ENCODE measurements at places on chromosomes 16 and 17.

GRCh38 chr17:68865584-68865983 lies 89.6 kb downstream of the ABCA8 start:
- H3K27ac ChIP-seq, result no peak overlapping the region
- no peaks in the 10 kb centered on the region for H3K27me3 ChIP-seq
- no peak for DNase-seq
- H3K4me3 ChIP-seq, result no peak overlapping the region
- no peaks in the 10 kb centered on the region for H3K4me1 ChIP-seq
- no peaks in the 10 kb centered on the region for H3K36me3 ChIP-seq

DNA sequence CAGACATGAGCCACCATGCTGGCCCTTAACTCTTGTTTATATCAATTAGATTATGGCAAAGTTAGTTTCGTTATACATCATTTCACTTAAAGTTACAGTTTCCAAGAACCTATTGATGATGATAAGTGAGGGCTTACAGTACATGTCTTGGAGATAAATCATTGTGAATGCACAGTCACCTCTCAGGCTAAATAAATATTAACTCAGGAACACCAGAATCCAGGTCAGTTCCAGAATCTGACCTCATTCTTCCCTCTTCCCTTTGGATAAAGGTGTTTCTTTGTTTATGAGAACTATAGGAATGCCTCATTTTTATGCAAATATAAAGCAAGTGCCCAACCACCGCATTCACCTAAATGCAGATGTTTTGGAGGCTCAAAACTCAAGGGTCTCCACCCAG lies 48.4 kb upstream of the CRYM start:
- no peak overlapping the region for H3K4me3 ChIP-seq
- no peaks in the 10 kb centered on the region for H3K4me1 ChIP-seq
- H3K27ac ChIP-seq, result no peak overlapping the region
- DNase-seq, result no peak

- H3K36me3 ChIP-seq, result no peaks in the 10 kb centered on the region
- no peak overlapping the region for H3K4me3 ChIP-seq
- no peaks in the 10 kb centered on the region for H3K27me3 ChIP-seq
- no peak for DNase-seq
- no peak overlapping the region for H3K27ac ChIP-seq
Measured at GRCh38 chr17:65572581-65573281, 11.3 kb upstream of the AXIN2 start.

- H3K27me3 ChIP-seq, result peaks cover 31% of the 10 kb centered on the region
- peak; percentile 97 for DNase-seq
- H3K4me3 ChIP-seq, result peak within 1 kb of the TSS; percentile 46
- H3K27ac ChIP-seq, result peak within 1 kb of the TSS; percentile 93
- no peaks in the 10 kb centered on the region for H3K36me3 ChIP-seq
- peaks cover 66% of the 10 kb centered on the region for H3K4me1 ChIP-seq
Measured at GRCh38 chr17:2054512-2055291, at the start of gene HIC1. Gene HIC1, plus strand, starts transcription at chr17:2055103. Its CDS starts 1,588 bp downstream, at chr17:2056691.

GRCh38 chr16:80047842-80048241 lies 447.3 kb upstream of the MAF start:
- no peak overlapping the region for H3K4me3 ChIP-seq
- H3K4me1 ChIP-seq, result no peaks in the 10 kb centered on the region
- no peak overlapping the region for H3K27ac ChIP-seq
- no peaks in the 10 kb centered on the region for H3K27me3 ChIP-seq

GRCh38 chr17:66190738-66191592 lies 968 bp downstream of the CEP112 start:
- peak overlapping the region; percentile 68 for H3K4me3 ChIP-seq
- peak overlapping the region; percentile 63 for H3K27ac ChIP-seq
- peaks cover 8% of the 10 kb centered on the region for H3K4me1 ChIP-seq
- DNase-seq, result no peak

GRCh38 chr16:1494711-1495110 lies 1.6 kb downstream of the TELO2 start:
- H3K4me3 ChIP-seq, result no peak overlapping the region
- DNase-seq, result no peak
- H3K4me1 ChIP-seq, result peaks cover 20% of the 10 kb centered on the region
- peaks cover 3% of the 10 kb centered on the region for H3K36me3 ChIP-seq
- no peaks in the 10 kb centered on the region for H3K27me3 ChIP-seq

DNA sequence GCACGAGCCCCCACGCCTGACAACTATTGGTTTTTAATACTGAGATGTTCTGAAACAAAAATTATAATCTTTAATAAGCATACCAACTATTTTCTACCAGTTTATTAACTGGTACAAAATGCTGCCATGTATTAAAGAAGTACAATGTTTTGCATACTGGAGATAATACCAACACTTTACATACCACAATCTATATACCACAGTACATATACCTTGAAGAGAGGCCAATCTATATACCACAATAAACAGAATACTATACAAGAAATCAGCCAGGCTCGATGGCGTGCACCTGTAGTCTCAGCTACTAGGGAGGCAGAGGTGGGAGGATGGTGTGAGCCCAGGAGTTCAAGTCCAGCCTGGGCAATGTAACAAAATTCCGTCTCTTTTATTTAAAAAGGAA lies 9.9 kb downstream of the GPATCH8 start:
- no peak overlapping the region for H3K4me3 ChIP-seq
- H3K4me1 ChIP-seq, result no peaks in the 10 kb centered on the region
- no peaks in the 10 kb centered on the region for H3K36me3 ChIP-seq

GRCh38 chr17:29250666-29251065 lies 4.0 kb downstream of the CRYBA1 start:
- H3K4me1 ChIP-seq, result peaks cover 10% of the 10 kb centered on the region
- H3K4me3 ChIP-seq, result no peak overlapping the region
- no peaks in the 10 kb centered on the region for H3K27me3 ChIP-seq
- no peak overlapping the region for H3K27ac ChIP-seq
- H3K36me3 ChIP-seq, result no peaks in the 10 kb centered on the region
- DNase-seq, result no peak

GRCh38 chr17:82231562-82232321 lies 2.9 kb downstream of the SLC16A3 start:
- peak overlapping the region; percentile 77 for H3K4me3 ChIP-seq
- H3K27me3 ChIP-seq, result no peaks in the 10 kb centered on the region
- peak; percentile 94 for DNase-seq
- H3K27ac ChIP-seq, result peak overlapping the region; percentile 97
- H3K4me1 ChIP-seq, result peaks cover 74% of the 10 kb centered on the region
- H3K36me3 ChIP-seq, result no peaks in the 10 kb centered on the region

- H3K27ac ChIP-seq, result peak overlapping the region; percentile 91
- H3K4me1 ChIP-seq, result peaks cover 29% of the 10 kb centered on the region
- peaks cover 27% of the 10 kb centered on the region for H3K36me3 ChIP-seq
- peak overlapping the region; percentile 99 for H3K4me3 ChIP-seq
- DNase-seq, result peak; percentile 61
Measured at GRCh38 chr17:50396261-50397110, 837 bp downstream of the LRRC59 start.

GRCh38 chr17:40952661-40953060 lies 14.1 kb downstream of the KRT39 start:
- H3K4me1 ChIP-seq, result no peaks in the 10 kb centered on the region
- no peak overlapping the region for H3K4me3 ChIP-seq
- H3K27me3 ChIP-seq, result no peaks in the 10 kb centered on the region
- H3K27ac ChIP-seq, result no peak overlapping the region

DNA sequence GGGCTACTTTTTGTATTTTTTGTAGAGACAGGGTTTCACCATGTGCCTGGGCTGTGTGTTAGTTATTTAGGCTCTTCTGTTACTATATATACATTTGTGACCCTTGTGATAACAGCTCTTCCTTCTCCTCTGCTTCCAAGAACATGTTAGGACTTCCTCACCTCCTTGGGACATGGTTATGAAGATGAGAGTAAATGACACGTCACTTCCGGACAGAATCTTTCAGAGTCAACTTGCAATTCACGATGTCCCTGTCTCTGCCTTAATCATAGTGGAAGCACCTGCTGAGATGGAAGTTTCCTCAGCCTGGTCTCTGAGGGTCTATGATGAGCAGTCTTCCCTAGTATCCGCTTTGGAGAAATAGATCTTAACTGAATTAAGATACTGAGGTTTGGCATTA lies 42.9 kb downstream of the CCDC42 start:
- H3K4me1 ChIP-seq, result peaks cover 10% of the 10 kb centered on the region
- H3K27ac ChIP-seq, result no peak overlapping the region
- H3K27me3 ChIP-seq, result no peaks in the 10 kb centered on the region
- no peaks in the 10 kb centered on the region for H3K36me3 ChIP-seq
- H3K4me3 ChIP-seq, result no peak overlapping the region

GRCh38 chr17:42779936-42780850 lies at the start of gene WNK4:
Gene WNK4, plus strand, starts transcription at chr17:42780610. Its CDS starts 89 bp downstream, at chr17:42780699.
- H3K27me3 ChIP-seq, result peaks cover 48% of the 10 kb centered on the region
- H3K36me3 ChIP-seq, result peaks cover 47% of the 10 kb centered on the region
- peak within 1 kb of the TSS; percentile 38 for H3K4me3 ChIP-seq
- DNase-seq, result no peak
- H3K4me1 ChIP-seq, result peaks cover 30% of the 10 kb centered on the region
- H3K27ac ChIP-seq, result no peak within 1 kb of the TSS

GRCh38 chr16:75252049-75252864 lies 833 bp upstream of the BCAR1 start:
- peak overlapping the region; percentile 94 for H3K27ac ChIP-seq
- DNase-seq, result no peak
- peaks cover 91% of the 10 kb centered on the region for H3K4me1 ChIP-seq
- no peaks in the 10 kb centered on the region for H3K36me3 ChIP-seq
- peak overlapping the region; percentile 81 for H3K4me3 ChIP-seq
- H3K27me3 ChIP-seq, result no peaks in the 10 kb centered on the region

- peaks cover 29% of the 10 kb centered on the region for H3K27me3 ChIP-seq
- H3K4me1 ChIP-seq, result peaks cover 48% of the 10 kb centered on the region
- peak; percentile 79 for DNase-seq
- H3K36me3 ChIP-seq, result no peaks in the 10 kb centered on the region
- H3K27ac ChIP-seq, result no peak overlapping the region
- no peak overlapping the region for H3K4me3 ChIP-seq
Measured at GRCh38 chr16:724188-725040, 1.8 kb downstream of the CCDC78 start.

- no peak for DNase-seq
- H3K4me3 ChIP-seq, result no peak overlapping the region
- H3K36me3 ChIP-seq, result peaks cover 26% of the 10 kb centered on the region
- H3K27ac ChIP-seq, result no peak overlapping the region
- peaks cover 9% of the 10 kb centered on the region for H3K4me1 ChIP-seq
Measured at GRCh38 chr16:85676466-85676865, 12.3 kb downstream of the GINS2 start.

DNA sequence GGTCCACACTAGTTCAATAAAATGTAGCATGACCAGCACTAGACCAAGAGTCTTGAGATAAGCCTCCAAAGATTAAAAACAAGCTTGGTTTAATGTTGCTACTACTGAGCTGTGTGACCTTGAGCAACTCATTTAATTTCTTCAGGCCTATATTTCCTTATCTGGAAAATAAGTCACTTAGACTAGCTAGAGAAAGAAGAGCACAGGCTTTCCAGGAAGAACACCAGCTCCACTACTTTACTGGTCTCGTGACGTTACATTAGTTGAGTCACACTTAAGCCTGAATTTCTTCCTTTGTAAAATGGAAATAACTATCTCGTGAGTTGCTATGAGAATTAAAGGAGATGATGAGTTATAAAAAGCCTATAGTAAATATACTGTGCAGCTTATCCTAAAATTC lies 5.4 kb downstream of the HELZ start:
- peaks cover 60% of the 10 kb centered on the region for H3K36me3 ChIP-seq
- H3K4me3 ChIP-seq, result no peak overlapping the region
- peaks cover 60% of the 10 kb centered on the region for H3K4me1 ChIP-seq
- peak overlapping the region; percentile 12 for H3K27ac ChIP-seq

GRCh38 chr16:66412182-66412581 lies 14.9 kb upstream of the BEAN1 start:
- peaks cover 3% of the 10 kb centered on the region for H3K36me3 ChIP-seq
- peaks cover 23% of the 10 kb centered on the region for H3K4me1 ChIP-seq
- H3K27me3 ChIP-seq, result no peaks in the 10 kb centered on the region

DNA sequence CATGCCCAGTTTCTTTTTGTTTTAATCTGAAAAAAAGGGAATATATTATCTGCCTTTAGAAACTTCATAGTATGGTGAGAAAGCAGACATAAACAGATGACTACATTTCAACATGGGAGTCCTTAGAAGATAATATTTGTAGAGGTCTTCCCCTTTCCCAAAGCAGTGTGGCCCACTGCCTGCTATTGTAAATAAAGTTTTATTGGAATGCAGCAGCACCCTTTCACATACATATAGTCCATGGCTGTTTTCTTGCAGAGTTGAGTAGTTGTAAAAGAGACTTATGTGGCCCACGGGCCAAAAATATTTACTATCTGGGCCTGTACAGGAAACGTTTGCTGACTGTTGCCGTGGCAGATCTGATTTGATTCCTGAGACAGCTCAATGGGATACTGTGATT lies 8.5 kb downstream of the KATNIP start:
- H3K4me1 ChIP-seq, result no peaks in the 10 kb centered on the region
- H3K4me3 ChIP-seq, result no peak overlapping the region
- H3K27ac ChIP-seq, result no peak overlapping the region
- H3K36me3 ChIP-seq, result no peaks in the 10 kb centered on the region

Data from upper lobe of left lung (tissue), 6 donors.